Mesendoderm (in vitro differentiated cells): ENCODE measurements at places on chromosomes 3 and 15.

- no peak for DNase-seq
Observed at GRCh38 chr3:140247775-140248174, 312.8 kb downstream of the CLSTN2 start.

GRCh38 chr15:95590533-95591044, 739.9 kb upstream of the NR2F2 start:
- no peak for DNase-seq

- no peak for DNase-seq
Observed at GRCh38 chr3:170267793-170268192, 45.6 kb downstream of the PRKCI start.

DNA sequence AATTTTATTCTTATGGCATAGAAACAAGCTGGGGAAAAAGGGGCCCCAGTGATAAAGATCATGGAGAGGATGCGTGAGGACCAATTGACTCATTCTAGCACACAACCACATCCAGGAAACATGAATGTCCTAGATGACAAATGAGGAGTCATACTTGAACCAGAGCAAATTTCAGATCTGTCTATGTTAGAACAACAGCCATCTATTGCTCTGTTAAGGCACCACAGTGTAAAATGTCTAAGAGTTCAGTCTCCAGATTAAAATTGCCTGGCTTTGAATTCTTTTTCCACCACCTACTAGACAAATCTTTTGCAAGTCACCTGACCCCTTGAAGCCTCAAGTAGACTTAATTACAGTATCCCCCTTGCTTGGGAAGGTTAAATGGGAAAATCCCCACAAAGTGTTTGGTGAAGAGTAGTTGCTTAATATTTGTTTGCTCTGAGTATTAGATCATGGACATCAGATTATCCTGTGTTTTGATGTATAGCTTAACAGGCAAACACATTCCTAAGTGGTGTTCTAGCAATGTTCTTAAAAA, 258.7 kb upstream of the TGFBR2 start:
- DNase-seq, result no peak

DNA sequence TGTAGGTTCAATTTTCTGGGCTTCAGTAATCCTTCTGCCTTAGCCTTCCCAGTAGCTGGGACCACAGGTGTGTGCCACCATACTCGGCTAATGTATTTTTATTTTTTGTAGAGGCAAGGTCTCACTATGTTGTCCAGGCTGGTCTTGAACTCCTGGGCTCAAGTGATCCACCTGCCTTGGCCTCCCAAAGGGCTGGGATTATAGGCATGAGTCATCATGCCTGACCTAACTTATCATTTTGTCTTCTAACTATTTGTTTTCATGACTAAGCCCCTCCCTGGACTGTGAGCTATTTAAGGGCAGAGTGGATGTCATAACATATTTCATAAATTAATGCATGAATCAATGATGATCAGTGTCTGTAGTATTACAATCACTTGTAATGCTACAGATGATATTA, 56.1 kb upstream of the PIAS1 start:
- no peak for DNase-seq

DNA sequence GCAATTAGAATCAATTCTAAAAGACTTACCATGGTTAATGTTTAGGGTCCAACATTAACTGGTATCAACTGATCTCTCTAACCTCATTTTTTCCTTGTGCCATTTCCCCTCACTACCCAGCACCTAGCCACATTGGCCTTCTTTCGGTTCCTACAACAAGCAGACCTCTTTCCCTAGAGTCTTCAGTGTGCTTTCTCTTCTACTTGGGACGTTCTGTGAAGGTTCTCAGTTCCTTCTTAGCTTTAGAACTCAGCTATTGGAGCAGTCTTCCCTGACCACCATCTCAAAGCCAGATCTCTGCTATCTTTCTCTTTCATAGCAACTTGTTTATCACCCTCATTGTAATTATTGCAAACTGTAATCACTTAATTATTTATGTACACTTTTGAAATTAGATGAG, 31.5 kb upstream of the MINDY4B start:
- DNase-seq, result no peak

GRCh38 chr3:104556372-104557078, 810.2 kb upstream of the ALCAM start:
- DNase-seq, result peak; percentile 20

GRCh38 chr3:107217172-107217571, 160.1 kb upstream of the CCDC54 start:
- DNase-seq, result no peak

DNA sequence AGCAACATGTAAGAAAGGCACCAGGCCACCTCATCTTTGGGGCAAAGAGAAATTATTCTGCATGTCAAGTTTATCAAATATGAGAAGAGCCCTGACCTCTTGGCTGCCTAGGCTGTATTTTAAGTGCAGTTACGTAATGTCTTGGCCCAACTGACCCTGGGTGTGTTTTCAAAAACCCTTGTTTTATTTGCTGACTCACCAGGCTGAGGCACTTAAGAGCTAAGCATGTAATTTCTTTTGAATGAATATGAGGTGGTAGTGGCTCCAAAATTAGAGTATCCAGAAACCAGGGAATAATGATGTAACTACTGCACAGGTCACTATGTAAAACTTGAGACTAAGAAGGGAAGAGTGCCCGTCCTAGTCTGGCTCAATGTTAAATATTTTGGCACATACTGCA, 24.3 kb downstream of the PGPEP1L start:
- DNase-seq, result no peak

DNA sequence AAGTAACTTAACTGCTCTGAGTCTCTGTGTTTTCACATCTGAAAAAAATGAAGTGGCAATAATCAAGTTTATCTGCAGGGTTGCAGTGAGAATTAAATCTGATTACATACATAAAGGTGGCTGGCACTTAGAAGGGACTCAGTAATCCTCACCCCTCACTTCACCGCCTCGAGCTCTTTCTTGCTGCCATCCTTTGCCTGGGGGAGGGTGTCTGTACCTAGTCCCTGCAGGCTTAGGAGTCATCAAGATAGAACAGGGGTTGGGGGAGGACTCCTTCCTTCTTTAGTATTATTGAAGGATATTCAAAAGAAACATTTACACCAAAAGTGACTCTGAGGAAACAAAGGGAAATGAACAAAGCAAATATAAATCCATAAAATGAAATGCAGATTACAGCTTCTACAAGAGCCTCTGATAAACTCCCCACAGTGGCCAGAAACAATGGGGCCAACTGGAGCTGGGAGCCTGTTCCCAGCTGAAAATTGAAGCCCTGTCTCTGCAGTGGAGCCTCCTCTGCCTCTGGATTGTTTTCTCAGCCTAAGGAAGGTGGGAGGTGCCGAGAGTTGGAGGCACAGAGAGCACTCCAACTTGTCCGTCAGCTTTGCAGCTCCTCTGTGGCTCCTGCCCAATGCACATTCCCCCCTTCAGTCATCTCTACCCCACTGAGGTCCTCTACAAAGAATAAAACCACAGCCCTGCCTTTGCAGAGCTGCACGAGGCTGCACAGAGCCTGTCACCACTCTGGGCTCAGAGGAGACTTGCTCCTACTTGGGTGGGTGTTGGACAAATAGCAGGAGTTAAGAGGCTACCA, 41.8 kb downstream of the CRYGS start:
- DNase-seq, result no peak

- DNase-seq, result no peak
Observed at GRCh38 chr3:174444391-174444790, 414.7 kb upstream of the NAALADL2 start.

DNA sequence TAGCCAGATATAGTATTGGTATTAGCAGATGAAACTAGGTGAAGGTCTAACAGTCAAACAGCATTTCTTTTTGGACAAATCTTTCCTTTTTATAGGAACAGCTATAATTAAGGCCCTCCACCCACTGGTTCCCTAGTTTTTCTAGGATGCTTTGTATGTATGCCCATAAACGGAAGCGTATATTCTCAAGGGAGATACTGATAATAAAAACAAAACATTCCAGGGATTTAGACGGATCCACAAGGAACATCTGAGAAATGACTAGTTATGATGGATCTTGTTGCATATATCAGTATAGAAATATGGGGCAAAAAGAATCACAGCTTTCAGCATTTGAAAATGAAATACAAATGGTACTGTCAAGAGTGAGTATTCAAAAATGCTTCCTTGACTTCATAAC, 22.5 kb downstream of the LRRC28 start:
- no peak for DNase-seq

GRCh38 chr3:50226888-50227389, 9.1 kb upstream of the GNAI2 start:
- peak; percentile 60 for DNase-seq

DNA sequence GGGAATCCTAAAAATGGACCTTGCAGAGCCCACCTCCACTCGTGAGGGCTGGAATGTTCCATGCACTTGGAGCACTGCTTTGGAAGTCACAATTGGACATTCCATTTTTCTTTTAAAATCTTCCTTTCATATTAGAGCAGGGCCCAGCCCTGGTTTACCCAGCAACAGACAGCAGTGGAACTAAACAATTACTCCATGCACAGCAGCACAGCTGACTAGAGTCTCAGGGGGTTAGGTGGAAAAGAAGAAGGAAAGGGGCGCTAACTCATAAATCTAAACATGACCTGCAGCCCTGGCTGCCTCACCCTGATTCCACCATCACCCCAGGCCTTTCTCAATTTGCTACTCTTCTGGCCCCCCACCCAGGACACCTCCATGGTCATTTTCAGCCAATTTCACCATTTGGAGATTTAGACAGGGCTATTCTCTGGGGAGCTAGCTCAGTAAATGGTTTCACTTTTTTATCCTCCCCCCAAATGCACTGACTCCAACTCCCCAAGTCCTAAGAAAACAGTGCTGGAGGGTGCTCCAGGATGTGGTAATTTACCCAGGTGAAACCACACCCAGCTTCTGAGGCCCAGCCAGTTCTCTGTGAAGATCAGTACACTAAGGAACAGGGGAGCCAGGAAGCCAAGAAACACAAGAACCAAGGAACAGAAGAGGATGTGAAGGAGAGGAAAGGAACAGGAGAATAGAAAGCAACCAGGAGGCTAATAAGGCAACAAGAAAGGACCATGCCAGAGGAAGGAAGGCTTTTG, 1.6 kb upstream of the LRRC31 start:
- DNase-seq, result no peak

DNA sequence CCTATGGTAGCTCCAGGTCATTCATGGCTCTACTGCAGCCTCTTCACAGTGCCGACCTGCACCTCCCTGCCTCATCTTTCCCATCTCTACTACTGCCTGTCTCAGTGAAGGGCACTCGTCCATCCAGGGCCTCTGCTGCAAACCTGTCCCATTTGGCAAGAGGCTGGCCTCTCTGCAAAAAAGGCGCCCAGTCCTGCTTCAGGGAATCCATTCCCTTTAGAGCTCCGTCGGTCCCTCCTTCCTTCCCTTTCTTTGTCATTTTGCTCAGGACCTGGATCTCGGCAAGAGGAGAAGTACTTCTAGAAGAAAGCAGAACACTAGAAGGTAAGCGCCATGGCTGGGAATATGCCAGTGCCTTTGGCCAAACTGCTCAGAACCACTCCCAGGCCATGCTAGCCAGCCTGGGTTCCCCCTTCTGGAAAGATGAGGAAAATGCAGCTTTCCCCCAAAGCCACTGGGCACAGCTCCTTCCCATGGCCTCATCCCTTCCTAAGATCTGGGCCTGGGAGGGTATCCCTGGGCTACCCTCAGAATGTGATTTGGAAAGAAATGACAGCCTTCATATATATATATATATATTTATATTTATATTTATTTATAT, 6.4 kb upstream of the ISL2 start:
- peak; percentile 78 for DNase-seq

DNA sequence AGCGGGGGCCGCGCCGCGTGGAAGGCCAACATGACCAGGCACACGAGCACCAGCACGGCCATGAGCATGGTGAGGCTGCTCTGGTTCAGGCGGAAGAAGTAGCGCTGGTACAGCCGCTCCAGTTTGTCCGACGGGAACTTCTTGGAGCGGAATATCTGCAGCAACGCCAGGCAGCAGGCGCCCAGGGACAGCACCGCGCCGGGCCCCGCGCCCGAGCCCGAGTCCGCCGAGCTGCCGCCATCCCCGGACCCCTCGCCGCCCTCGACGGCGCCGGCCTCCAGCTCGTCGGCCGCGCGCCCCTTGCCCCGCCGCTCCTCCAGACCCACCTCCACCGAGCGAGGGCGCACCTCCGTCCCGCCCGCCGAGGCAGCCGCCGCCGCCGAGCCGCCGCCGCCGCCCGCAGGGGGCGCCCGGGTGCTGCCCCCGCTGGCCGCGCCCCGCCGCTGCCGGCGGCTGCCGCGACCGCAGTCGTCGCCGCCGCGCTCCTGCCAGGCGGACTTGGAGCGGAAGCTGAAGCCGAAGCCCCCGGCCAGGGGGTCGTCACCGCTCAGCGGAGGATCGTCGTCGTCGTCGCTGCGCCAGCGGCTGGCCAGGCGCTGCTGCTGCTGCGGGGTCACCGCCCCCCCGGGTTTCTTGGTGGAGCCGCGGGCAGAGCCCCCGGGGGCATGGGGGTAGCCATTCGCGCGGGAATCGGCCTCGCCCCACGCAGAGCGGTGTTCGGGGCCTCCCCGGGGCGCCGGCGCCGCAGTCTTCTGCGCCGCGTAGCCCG, 957 bp downstream of the ADCY5 start:
- DNase-seq, result peak; percentile 72

DNA sequence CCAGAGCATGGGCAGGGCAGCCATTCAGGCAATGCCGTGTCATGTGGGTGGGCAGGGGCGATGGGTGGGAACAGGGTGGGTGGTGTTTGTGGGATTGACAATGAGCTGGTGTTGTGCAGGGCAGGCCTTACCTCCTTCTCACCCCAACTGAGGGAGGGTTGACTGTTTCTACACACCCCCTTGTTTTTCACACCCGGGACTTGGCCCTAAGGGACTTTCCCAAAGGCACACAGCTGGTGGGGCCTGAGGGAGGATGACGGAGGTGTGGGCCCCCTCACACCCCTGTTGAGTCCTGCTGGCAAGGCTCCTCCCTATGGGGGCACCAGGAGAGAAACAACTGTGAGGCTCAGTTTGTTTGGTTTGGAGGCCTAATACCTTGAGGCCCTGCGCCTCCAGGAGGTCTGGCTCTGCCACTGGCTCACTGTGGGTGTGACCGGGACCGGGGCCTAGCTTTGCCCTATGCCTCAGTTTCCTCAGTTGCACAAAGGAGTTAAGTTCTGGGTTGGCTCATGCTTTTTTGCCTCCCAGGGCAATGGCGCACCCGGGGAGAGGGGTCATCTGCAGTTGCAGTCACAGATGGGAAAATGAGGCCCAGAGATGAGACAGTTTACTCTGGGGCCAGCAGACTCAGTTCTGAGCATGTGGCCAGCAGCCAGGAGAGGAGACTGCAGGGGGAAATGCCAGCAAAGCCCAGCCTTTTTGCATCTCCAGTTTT, 5.1 kb upstream of the DNAH1 start:
- DNase-seq, result no peak
